Stimulated activated CD4-positive, alpha-beta T cell treated with anti-CD3 and anti-CD28 coated beads, Interleukin-1b, Interleukin-23, amount 100 ng/mL, for 1 hour (primary cell): ENCODE measurements at places on chromosomes 13 and 19.

DNA sequence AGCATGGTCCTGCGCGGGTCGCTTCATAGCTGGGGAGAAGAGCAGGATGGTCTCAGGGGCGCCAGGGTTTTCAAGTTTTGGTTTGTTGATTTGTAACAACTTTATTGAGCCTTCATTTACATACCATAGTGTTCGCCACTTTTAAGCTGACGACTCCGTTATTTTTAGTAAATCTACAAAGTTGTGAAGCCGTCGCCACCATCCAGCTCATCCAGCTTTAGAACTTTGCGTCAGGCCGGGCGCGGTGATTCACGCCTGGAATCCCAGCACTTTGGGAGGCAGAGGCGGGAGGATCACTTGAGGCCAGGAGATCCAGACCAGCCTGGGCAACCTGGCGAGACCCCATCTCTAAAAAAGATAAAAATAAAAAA, 404 bp downstream of the C19orf44 start:
- no peak for DNase-seq

GRCh38 chr13:39684531-39685137, 29.2 kb downstream of the COG6 start:
- no peak for DNase-seq

GRCh38 chr19:8558325-8558724, 18.9 kb downstream of the MYO1F start:
- no peak for DNase-seq

DNA sequence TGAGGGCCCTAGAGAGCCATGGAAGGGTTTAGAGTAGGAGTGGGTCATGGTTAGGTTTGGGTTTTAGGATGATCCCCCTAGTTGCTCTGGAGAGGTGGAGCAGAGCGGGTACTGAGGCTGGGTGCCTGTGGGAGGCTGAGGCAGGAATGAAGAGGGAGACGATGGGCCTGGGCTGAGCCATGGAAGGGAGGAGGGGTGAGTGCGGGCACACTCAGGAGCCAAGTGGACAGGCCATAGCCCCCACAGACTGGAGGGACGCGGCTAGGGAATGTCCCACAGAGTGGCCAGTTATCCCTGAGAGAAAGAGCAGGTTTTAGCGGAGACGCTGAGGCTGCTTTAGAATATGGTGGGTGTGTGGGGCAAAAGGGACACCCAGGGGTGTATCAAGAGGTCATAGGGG, 6.0 kb upstream of the CATSPERG start:
- DNase-seq, result no peak

GRCh38 chr19:18057557-18057956, 29.2 kb downstream of the IL12RB1 start:
- DNase-seq, result no peak

GRCh38 chr13:24916464-24916863, 152.5 kb downstream of the RNF17 start:
- DNase-seq, result no peak

- no peak for DNase-seq
Observed at GRCh38 chr19:40144947-40145748, 46.1 kb upstream of the MAP3K10 start.

- no peak for DNase-seq
Observed at GRCh38 chr19:38170334-38170733, 53.7 kb downstream of the DPF1 start.

DNA sequence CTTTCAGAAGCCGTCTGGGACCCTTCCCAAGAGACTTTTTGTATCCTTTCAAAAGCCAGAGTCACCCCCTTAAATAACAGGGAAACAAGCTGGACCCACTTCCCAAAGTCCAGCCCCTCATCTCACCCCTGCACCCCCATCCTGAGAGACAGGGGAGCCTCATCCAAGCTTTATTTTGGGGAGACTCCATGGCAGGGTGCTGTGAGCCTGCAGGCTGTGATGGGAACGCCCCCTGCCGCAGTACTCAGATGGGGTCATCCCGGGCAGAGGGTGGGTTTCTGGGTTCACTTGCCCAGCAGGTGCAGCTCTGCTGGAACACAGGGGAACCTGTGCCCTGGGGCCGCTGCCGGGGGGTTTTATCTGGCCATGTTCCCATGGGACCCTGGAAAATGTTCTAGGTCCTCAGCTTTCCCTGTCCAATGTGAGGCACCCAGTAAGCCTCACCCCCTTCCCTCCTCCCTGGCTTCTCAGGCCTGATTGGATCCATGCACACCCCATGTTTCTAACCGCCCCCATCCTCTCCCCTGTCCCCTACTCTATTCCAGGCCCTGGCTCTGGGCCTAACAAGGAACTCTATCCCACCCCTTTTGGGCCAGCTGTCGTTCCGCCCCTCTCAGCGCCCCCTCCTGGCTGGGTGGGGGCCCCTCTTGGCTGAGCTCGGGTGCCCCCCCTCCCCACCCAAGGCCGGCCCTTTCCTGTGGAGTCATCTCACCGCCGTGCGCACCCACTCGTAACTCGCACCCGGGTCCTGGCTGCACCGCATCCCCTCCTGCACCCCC, 1.0 kb downstream of the HIF3A start:
- DNase-seq, result no peak

DNA sequence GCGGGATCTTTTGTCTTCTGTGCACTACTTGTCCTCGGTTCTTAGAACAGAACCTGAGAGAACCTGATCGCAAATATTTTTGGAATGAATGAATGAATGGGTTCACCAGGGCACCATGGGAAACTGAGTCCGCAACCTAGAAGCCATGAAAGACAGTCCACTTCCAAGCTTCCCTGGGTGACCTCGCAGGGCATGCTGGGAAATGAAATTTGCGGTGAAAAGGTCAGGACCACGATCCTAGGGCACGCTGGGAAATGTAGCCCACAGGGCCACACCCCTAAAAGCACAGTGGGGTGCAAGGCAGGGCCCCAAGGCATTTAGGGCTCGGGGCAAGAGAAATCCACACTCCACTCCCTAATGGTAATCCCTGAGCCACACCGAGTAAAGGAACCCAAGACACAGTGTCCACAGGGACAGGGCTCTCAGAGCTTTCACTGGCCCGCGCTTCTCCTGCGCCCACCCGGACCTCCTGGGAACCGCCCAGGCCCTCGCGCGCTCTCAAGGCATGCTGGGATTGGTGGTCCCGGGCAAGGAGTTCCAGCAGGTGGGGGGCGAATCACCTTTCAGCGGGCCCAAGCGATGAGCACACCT, 1.1 kb upstream of the PPP1R12C start:
- no peak for DNase-seq

- no peak for DNase-seq
Observed at GRCh38 chr13:31138515-31138914, 23.2 kb downstream of the HSPH1 start.

- DNase-seq, result no peak
Observed at GRCh38 chr13:27556109-27556508, 64.2 kb downstream of the LNX2 start.

- no peak for DNase-seq
Observed at GRCh38 chr19:42436006-42436405, 6.7 kb downstream of the CXCL17 start.

DNA sequence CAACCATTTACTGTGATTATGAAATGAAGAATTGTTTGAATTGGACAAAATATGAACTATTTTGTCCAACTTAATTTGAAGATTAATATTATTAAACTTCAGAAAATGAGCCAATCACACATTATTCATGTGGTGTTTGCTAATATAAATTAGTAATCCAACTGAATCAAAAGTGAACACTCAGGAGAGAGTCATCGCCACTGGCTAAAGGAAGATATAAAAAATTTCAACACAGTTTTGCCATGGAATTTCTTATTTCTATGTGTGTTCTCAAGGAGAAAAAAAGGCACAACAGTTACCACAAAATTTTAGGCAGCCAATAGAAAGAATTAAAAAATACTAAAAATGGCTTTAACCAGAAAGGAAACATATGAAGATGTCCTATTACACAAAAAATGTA, 2683.8 kb downstream of the PCDH9 start:
- DNase-seq, result no peak

GRCh38 chr19:35253316-35254286, 4.8 kb downstream of the LSR start:
- DNase-seq, result no peak

DNA sequence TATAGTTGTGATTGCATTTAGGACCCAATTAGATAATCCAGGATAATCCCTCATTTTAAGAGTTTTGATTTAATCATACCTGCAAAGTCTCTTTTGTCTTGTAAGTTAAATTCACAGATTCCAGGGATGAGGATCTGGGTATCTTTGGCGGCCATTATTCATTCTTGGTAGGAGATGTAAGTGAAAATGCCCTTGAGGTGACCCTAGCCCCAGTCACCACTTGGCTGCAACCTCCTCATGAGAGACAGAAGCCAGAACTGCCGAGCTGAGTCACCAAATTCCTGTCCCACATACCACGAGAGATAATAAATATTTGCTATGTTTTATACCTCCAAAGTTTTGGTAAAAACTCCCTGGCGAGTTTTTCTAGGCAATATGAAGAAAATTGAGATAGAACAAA, 389.4 kb downstream of the RFC3 start:
- no peak for DNase-seq

GRCh38 chr13:41505209-41505835, 48.0 kb downstream of the RGCC start:
- DNase-seq, result no peak

DNA sequence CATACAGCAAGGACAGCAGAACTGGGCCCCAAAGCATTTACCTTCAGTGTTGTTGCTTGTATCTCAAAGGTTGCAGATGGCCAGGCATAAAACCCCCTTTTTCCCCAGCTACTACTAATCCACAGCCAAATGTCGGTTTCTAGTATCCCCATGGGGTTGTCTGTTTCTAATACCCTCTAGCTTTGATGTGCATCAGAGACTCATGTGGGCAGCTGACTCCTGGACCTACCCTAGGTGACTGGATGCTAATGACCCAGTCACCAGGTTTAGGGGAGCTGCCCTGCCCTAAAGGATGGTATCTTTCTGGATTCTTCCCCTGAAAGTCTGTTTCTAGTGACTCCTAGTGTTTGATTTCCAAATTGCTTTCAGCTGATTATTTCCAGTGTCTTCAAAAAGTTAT, 23.9 kb downstream of the TJP3 start:
- no peak for DNase-seq

DNA sequence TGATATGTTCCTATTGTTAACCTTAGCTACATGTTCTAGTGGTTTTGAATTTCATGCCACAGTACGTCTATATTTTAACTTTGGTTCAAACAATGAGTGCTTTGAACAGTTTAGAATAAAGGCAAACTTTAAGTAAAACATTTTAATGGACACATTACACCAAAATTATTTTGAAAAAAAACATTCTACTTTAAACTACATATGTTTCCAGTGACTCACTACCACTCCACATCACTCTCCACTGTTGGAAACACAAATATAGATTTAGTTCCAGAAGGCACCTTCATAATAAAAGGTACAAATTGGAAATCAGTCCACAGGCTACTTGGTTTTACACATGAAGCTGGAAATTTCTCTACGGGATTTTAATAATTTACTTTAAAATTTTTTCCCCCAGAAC, 373.5 kb downstream of the MYO16 start:
- DNase-seq, result no peak

DNA sequence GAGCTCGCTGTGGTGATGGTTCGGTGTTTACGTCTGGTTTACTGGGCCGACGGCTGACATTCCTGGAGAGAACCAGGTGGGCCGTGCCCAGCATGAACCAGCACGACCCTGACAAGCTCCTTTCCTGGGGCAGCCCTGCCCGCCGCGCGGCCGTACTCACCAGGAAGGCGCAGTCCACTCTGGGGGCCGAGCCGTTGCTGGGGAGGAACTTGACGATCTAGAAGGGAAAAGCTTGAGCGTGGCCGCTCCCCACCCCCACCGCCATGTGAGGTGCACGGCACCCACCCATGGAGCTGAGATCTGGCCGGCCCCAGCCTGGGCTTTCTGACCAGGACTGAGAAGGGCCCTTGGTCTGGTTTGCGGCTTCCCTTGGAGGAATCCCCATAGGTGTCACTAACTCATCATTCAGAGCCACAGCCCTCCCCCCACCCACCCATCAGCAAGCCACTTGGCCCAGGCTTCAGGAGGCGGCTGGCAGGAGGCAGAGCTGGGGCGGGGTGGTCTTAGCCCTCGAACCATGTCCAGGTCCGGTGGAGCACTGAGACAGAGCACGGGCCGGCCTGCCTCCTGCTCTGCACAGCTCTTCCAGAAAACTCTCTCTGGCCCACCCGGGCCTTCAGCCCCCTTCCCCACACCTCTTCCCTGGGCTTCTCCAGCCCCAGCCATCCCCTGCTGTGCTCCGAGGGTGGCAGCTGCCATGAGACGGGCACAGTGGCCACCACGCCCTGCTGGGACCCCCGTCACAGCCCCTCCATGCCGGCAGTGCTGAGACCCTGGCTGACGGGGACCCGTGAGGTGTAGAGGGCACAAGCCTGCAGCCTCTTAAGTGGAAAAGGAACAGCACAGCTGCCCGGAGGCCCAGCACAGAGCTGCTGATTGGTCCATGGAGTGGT, 6.2 kb downstream of the ATP4B start:
- DNase-seq, result no peak

DNA sequence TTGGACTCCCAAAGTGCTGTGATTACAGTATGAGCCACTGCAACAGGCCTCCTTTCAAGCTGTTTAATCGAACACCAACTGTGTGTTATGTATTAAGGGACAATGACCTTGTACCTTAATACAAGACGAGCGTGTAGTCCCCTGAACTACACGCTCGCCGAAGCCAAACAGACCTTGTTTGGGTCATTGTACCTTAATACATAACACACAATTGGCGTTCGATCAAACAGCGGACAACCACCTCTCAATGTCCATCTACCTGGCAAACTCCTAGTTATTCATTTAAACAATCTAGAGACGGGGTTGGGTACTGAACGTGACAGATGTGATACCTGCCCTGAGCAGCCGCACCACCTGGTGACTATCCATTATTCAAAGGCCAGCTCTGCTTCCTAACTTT, 1.3 kb downstream of the CHERP start:
- no peak for DNase-seq

GRCh38 chr19:52660981-52661380, 22.8 kb upstream of the ZNF83 start:
- DNase-seq, result no peak

GRCh38 chr19:36115453-36116343, at the start of gene TBCB:
TBCB (plus strand) TSS chr19:36115468; CDS start chr19:36115561, 93 bp downstream.
- DNase-seq, result peak; percentile 78
